Effector memory CD4-positive, alpha-beta T cell (primary cell): ENCODE measurements at places on chromosomes 6 and 20.

GRCh38 chr6:121319112-121319553, 15.1 kb downstream of the TBC1D32 start:
- DNase-seq: no peak

GRCh38 chr20:57921676-57922075, 211.9 kb upstream of the PMEPA1 start:
- DNase-seq: no peak

DNA sequence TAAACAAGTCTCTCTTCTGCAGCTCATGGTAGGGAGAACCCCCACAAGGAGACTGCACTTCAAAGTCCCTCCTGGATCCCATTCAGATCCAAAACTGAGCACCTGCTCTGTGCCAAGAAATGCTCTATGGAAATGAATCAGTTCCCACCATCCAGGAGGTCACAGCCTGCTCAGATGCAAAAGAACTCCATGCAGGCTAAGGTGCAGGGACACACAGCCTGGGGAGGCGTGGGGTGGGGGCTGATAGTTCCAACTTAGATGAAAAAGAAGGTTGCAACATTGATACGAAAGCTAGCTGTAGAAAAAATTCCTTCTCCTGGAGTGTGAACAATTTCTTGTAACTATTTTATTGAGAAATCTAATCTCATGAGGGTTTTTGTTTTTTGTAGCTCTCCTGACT, 111.0 kb upstream of the TMEM170B start:
- no peak for DNase-seq

DNA sequence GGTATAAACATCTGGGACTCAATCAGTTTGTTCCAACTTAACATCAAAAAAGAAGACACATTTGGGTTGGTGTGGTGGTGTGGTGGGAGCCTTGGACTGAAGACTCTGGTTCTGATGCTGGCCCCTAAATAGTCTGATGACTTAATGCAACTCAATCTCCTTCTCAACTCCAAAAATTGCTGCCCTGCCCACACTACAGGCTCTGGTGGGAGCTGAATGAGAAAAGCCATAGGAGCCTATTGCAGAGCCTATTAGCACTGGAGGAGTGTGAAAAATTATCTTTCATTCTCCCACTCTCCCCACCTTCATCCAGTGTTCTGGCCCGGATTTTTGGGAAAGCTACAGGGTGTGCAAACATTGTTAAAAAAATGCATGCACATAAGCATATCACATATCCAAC, 56.5 kb downstream of the DTNBP1 start:
- no peak for DNase-seq

GRCh38 chr6:152094992-152095592, 287.6 kb downstream of the ESR1 start:
- DNase-seq: no peak
